ENCODE measurements at places on chromosomes 6 and 20. TPM values are rescaled to one million over a fixed set of nuclear protein-coding genes. Genes with fewer than 3 reads are reported as not detected.

Gene KHDC1
- 6.3 TPM for total RNA-seq

Gene CDSN
- total RNA-seq: not detected

DNA sequence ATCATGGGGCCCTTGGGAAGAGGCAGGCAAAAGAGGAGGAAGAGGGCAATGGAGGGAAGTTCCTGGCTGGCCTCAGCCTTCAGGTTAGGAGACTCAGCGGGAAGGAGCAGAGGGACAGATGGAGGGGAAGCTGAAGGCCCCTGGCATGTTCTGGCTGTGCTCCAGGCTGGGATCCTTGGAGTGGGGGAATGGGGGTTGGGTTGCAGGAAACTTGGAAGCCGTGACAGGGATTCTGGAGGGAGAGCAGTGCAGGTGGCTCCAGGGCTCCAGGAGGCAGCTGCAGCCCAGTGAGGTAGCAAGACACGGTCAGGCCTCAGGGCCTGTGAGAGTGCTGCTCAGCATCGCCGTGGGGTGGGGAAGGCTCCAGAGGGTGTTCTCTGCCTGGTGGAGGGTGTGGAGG lies 64.6 kb upstream of the SCP2D1 start:
- no peak for DNase-seq

DNA sequence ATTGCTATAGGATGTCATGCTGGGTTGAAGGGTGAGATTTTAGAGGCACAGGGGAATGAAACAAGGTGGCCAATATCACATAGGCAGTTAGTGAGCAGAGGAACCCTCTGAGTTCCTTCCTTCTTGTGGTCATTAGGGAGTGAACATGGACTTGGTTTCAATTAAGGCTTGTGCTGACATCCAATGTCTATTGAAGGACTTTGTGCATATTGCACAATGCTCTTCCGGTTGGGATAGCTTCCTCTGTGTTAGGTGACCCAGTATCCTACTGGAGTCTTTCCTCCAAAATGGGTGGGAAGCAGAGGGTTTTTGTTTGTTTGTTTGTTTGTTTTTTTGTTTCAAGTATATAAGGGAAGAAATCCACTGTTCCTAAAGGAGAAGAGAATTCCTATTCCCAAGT lies 98.5 kb downstream of the HDGFL1 start:
- DNase-seq: no peak

Measured in CD8-positive, alpha-beta memory T cell (primary cell).